ENCODE measurements at places on chromosomes 12 and 14.

DNA sequence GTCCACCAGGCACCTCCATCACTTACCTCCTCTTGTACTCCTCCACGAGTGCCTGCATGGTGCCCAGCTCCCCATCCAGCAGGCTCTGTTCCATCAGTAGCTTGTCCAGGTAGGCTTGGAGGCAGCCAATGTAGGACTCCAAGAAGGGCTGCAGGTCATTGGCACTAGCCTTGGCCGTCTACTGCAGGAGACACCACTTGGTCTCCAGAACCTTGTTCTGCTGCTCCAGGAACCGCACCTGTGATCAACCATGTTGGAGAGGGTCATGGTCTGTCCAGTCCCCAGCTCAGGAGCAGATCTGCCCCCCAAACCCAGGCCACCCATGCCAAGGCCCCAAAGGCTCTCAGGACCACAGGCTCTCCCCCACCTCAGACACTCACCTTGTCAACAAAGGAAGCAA, 23.9 kb downstream of the KRT76 start:
- peaks cover 28% of the 10 kb centered on the region for H3K27me3 ChIP-seq
- no peak overlapping the region for H3K4me3 ChIP-seq
- H3K27ac ChIP-seq: no peak overlapping the region
- H3K4me1 ChIP-seq: peaks cover 6% of the 10 kb centered on the region
- H3K36me3 ChIP-seq: no peaks in the 10 kb centered on the region
- no peak for DNase-seq

DNA sequence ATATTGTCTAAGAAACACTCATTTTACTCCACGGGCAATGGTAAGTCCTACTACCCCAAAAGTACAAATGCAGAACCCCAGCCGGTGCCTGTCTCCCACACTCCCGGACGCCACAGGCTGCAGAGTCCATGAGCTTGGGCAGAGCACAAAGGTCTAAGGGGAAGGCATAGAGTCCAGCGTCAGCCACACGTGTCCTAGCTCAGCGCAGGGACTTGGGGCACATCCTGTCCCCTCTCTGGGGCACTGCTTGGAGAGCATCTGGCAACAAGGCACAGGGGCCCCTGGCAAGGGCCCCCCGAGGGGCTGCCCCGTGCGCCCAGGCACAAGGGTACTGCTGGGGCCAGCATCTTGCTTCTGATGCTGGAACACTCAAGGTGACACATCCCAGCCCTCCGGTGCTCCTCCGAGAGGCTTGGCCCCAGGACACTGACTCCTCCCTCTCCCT, 58.4 kb downstream of the BCL11B start:
- H3K27ac ChIP-seq: peak overlapping the region; percentile 95
- peaks cover 97% of the 10 kb centered on the region for H3K4me1 ChIP-seq
- H3K27me3 ChIP-seq: no peaks in the 10 kb centered on the region
- no peak for DNase-seq
- peak overlapping the region; percentile 42 for H3K4me3 ChIP-seq

DNA sequence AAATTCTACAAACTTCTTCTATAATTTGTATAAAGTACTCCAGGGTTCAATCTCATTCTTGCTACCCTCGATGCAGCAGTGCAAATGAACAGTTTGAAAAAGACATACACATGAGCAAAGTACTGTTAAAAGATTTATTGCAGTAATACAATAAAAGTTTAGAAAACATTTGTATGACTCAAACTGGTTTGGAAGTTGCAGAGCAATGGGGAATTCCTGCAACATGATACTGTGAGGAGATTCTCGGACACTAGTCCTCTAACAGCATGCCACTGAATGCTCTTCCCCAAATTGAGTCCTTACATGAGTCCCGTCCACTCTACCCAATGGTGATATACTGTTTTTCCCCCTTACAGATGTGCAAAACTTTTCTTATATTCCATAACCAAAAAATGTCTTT, 45.4 kb downstream of the ATG14 start:
- H3K4me1 ChIP-seq: no peaks in the 10 kb centered on the region
- no peak for DNase-seq
- peak overlapping the region; percentile 42 for H3K27ac ChIP-seq
- no peak overlapping the region for H3K4me3 ChIP-seq
- peaks cover 32% of the 10 kb centered on the region for H3K36me3 ChIP-seq
- H3K27me3 ChIP-seq: no peaks in the 10 kb centered on the region

DNA sequence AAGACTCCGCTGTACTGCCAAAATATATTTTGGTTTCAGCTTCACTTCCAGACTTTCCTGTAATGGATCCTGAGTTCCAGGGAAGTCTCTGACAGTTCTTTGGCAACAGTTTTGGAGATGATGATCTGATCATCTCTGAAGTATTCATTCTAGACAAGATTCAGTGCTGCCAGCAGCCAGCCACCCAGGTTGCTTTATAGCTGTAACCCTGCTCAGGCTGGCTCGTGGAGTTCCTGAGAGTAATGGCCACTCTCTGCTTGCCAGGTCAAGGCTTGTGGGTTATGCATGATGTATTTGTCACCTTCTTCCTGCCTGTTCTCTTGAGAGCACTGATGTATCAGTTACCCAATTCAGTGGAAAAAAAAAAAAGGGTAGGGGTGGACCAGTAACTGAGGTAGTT, 124.3 kb downstream of the PPHLN1 start:
- H3K27ac ChIP-seq: no peak overlapping the region
- no peaks in the 10 kb centered on the region for H3K4me1 ChIP-seq
- no peak overlapping the region for H3K4me3 ChIP-seq
- no peaks in the 10 kb centered on the region for H3K27me3 ChIP-seq
- peaks cover 22% of the 10 kb centered on the region for H3K36me3 ChIP-seq

- peaks cover 7% of the 10 kb centered on the region for H3K27me3 ChIP-seq
- peak overlapping the region; percentile 11 for H3K27ac ChIP-seq
- no peak for DNase-seq
- no peaks in the 10 kb centered on the region for H3K36me3 ChIP-seq
- no peak overlapping the region for H3K4me3 ChIP-seq
Measured at GRCh38 chr12:52615208-52615868, 3.0 kb downstream of the KRT73 start.

- no peak for DNase-seq
- no peak overlapping the region for H3K27ac ChIP-seq
- no peaks in the 10 kb centered on the region for H3K36me3 ChIP-seq
- no peaks in the 10 kb centered on the region for H3K27me3 ChIP-seq
Measured at GRCh38 chr12:58732894-58733293, 187.4 kb downstream of the LRIG3 start.
